Cortex of kidney (tissue), 1 donor: ENCODE measurements at places on chromosomes 5 and 9.

- no peak for DNase-seq
Measured at GRCh38 chr9:35044071-35044470, 28.4 kb downstream of the VCP start.

GRCh38 chr5:143172739-143173138 is 230.7 kb downstream of the NR3C1 start:
- no peak for DNase-seq

GRCh38 chr5:142152384-142152732 is 43.8 kb downstream of the NDFIP1 start:
- DNase-seq: no peak

- no peak for DNase-seq
Measured at GRCh38 chr9:127007638-127008037, 93.1 kb downstream of the RALGPS1 start.

DNA sequence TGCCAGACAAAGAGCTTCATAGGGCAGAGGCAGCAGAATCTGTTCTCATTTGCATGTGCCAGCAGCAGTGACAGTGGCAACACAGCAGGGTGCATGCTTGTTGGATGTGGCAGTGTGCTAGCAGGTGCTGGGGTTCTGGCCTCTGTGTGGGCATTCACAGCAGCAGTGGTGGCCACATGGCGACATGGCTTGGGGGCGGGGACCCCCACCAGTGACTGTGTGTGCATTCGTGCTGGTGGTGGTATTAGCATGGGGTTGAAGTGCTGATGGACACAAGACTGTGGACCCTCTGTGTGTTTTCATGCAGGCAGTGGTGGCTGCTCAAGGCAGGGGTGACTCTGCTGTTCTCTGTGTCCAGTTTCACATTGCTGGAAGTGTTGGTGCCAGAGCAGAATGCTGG is 183.2 kb upstream of the PDE4D start:
- DNase-seq: no peak
